Type B pancreatic cell (in vitro differentiated cells): ENCODE measurements at places on chromosomes 5 and 9.

DNA sequence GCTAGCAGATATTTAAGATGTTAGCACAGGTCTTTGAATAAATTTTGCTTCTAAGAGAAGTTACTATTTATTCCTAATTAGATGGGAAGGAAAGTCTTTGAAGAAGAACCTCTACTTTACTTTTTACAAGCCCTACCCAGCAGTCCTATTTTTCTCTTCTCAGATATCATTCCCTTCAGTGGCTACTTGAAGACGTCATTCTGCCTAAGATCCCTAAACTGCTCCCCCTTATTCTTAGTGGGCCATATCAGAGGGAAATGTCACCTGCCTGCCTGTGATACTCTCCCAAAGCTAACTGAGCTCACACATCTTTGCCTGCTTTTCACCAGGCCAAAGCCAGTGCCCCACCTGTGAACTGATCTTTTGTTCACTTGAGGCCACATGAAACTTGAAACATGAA is 16.5 kb upstream of the TMED9 start:
- DNase-seq, result no peak

GRCh38 chr9:128892221-128892921 is 10.4 kb downstream of the LRRC8A start:
- no peak for DNase-seq

- DNase-seq, result no peak
Observed at GRCh38 chr5:138111937-138112336, 27.3 kb downstream of the NME5 start.

DNA sequence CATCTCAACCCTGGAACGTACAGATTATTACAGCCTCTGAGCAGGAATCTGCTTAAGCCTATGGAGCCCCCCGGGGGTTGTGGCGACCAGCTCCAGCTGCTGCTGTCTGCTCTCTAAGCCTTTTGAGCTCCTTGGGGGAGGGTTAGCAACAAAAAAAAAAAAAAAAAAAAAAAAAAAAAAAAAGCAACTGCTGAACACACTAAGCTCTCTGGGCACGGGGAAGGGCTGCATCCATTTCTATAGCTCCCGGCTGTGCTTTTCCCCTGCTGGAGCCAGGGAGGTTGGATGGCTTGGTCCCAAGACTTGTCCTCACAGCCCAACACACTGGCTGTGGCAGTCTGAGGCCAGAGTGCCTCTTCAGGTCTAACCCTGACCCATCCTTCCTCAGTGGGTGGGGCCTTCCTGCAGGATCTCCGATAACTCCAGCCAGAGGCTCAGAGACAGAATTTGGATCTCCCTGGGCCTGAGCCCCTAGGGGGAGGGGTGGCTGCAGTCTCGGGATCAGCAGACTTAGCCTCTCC is 82.1 kb downstream of the FBN2 start:
- no peak for DNase-seq

DNA sequence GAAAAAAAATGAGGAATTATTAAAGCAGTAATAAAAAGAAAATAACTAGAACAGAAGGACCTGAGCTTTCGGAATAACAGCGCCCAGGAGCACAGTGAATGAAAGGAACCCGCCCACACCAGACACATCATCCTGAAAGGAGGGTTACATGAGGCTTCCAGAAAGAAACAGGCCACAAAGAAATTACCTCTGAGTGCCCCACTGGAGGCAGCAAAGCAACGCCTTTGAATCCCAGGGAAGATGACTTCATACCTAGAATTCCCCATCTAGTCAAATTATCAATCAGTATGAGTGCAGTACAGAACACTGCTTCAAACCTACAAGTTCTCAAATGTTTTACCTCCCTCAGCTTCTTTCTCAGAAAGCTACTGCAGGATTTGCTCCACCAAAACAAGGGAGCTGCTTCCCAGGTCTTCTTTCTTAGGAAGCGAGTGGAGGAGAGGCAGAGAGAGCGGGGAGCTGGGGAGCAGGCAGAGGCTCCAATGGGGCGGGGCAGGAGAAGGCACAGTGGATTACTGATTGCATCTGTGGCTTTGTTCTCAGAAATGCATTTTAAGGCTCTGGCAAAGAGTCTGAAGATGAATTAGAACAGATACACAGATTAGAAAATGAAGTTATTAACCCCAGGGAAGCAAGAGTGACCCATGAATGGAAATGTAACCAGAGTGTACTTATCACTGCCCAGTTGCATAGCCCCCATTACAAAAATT is 87.1 kb downstream of the SEMA4D start:
- no peak for DNase-seq

DNA sequence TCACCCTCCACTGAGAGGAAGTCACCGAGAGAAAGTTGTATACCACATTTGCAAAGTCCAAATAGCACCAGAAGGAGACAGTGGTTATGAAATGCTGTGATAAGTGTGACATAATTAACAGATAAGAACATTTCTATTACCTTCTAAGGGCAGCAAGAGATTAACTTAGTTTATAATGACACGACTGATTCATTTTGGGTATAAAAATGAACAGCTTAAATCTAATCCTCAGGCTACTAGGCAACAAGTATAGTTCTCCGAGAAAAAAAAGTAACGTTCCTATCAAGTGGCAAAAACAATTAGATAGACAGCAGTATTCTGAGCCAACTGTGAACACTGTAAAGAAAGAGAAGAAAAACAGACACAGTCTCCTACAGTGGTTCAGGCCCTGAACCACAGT is 431.2 kb upstream of the GRAMD2B start:
- DNase-seq, result no peak

GRCh38 chr5:143693651-143694252 is 118.2 kb upstream of the HMHB1 start:
- no peak for DNase-seq

DNA sequence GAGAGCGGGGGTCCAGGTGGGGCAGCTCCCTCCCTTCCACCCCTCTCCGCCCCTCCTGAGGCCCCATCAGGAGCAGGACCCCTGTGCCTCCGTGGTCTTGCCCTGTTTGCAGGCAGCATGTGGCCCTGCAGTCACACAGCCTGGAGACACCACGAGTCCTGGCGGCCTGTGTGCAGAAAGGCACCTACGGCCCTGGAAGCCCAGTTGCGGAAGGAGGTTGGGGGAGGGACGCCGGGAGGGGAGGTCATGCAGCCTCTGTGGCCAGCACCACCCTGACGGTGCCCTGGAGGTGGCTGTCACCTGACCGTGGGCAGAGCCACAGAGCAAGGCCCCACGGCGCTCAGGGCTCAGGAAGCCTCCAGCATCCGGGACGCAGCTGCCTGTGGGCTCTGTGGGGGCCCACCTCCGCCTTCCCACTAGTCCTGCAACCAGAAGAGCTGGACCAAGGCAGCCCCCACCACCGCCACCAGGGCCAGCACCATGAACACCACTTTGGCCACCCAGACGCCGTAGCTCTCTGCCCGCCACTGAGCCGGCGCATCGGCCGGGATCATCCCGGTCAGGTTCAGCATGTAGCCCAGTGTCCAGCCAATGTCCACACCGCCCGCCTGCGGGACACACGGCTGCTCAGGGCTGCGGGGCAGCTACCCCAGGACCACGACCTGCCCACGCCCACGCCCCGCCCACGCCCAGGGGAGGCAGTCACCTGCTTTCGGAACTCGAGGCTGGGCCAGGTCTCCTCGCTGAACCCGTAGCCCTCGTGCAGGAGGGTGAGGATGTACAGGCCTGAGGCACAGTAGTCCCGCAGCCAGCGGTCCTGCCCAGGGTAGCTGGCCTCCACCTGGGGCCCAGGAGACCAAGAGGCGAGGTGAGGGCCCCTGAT is 6.4 kb downstream of the ENTPD8 start:
- DNase-seq, result no peak

DNA sequence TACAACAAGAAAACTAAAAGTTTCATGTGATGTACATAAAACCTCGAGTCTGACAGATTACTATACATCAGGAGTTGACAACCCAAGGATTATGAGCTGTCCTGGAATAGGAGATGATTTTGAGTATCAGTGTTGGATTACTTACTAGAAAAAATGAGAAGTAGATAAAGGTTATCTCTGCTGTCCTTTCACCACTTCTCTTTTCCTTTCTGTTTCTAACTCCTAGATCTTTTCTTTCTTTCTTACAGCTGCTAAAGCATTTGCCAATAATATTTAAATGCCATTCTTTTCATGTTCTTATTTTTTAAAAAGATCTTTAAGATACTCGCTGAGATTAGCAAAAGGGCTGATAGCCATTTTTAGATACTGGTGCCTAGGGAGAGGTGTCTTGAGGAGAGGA is 14.8 kb downstream of the RBM27 start:
- DNase-seq, result no peak

DNA sequence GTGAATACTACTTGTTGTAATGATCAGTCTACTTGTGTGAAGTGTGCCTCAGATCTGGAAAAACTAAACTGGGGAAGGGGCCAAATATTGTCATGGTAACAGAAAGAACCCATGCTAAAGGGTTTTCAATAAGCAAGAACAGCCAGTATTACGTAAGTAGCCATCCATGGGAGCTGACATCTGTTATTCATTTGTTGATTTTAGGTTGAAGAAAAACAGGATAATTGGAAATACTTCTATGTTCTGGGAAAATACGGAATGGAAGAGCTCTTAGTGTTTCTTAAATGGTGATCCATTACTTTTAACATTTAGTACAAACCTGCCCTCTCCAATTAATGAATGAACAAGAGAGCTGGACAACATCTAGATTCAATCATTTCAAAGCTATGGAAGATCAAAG is 485.8 kb downstream of the NTRK2 start:
- DNase-seq, result no peak

DNA sequence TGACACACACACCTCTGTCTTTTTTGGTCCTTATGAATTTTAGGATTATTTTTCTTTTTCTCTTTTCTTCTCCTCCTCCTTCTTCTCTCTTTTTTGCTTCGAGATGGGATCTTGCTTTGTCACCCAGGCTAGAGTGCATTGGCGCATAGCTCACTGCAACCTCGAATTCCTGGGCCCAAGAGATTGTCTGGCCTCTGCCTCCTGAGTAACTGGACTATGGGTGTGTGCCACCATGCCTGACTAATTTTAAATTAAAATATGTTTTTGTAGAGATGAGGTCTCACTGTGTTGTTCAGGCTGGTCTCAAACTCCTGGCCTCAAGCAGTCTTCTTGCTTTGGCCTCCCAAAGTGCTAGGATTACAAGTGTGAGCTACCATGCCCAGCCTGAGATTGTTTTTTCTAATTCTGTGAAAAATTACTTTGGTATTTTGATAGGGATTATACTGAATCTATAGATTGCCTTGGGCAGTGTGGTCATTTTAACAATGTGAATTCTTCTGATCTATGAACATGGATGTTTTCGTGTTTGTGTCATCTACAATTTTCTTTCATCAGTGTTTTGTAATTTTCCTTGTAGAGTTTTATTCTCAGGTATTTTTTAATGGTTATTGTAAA is 7.7 kb downstream of the AHRR start:
- no peak for DNase-seq

- no peak for DNase-seq
Observed at GRCh38 chr9:109488791-109489492, 9.2 kb downstream of the PTPN3 start.

DNA sequence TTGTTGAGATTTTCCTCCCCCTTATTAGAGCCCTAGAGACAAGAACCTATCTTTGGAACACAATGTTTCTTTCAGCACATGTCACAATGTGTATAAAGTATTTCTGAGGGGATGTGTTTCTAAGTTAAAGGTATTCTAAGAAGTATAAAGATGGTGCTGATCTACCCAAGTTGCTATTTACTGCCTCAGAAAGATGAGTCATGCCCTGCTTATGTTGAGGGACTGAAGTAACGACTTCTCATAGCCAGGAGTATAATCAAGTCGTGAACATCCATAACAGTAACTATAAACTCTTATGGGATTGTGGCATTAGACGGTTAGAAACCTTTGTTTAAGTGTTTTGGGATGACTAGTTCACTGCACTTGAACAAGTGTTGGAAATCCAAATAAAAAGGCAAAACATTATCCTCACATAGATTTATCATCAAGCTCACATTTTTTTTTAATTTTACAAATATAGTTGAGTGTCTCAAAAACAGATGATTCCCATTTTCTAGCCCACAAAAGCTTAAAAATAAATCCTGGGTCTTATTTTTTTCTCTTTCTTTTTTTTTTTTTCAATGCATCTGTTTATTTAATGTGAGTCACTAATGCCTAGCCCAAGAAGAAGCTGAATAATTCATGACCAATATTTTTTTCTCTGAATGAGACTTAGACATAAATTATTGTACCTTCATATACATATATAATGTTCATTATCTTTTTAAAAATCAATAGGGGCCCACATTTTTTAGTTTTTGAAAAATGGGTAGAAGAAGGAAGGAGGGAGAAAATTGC is 12.2 kb upstream of the TMEM252 start:
- no peak for DNase-seq

GRCh38 chr9:3058409-3058808 is 214.5 kb upstream of the PUM3 start:
- DNase-seq, result no peak

DNA sequence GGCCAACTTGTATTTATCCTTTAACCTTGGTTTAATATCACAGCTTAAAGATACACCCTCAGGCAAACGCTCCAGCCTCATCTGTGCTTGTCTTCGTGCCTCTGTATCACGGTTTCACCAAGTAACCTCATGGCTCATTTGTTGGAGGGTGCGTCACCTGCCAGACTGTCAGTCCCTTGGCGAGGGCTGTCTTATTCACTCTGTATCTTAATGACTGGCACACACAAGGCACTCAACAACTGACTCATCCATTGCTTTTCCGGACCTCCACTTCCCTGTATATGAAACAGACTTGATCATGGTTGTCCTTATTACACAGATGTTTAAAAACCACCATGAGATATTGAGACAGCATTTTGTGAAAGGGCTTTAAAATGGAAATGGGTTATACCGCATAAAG is 28.0 kb downstream of the LCP2 start:
- DNase-seq, result no peak

- DNase-seq, result no peak
Observed at GRCh38 chr5:149938279-149938678, 6.3 kb downstream of the PDE6A start.

- DNase-seq, result no peak
Observed at GRCh38 chr9:103811462-103811861, 282.6 kb upstream of the SMC2 start.

DNA sequence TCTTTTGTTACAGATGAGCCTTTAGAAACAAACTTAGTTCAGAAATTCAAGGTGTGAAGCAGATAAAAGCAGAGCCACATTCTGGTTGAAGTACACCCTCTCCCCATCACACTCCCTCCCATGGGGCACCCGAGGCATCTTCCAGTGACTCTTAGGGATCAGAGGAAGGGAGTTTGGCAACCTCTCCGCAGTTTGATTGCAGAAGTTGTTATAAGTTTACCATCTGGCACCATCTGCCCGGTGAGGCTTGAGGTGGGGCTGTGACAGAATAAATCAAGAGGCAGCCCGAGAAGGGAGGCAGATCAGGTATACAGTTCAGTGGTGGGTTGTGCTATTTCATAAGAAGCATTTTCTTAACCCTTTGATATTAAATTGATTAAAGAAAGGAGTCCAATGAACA is 458.6 kb upstream of the CLINT1 start:
- DNase-seq, result no peak

- DNase-seq, result no peak
Observed at GRCh38 chr9:38692707-38693106, 27.2 kb downstream of the FAM240B start.

- no peak for DNase-seq
Observed at GRCh38 chr9:120524863-120525262, 55.1 kb downstream of the CDK5RAP2 start.
